ENCODE measurements at places on chromosomes 11 and 22. TPM values are rescaled to one million over a fixed set of nuclear protein-coding genes. Genes with fewer than 3 reads are reported as not detected.

Gene INPP5J
- 2.9 TPM for total RNA-seq

Gene MFRP
- total RNA-seq: not detected

Gene PRG2
- total RNA-seq: not detected

Gene IFITM2
- total RNA-seq: 705 TPM

Gene MOGAT2
- not detected for total RNA-seq

Gene BDNF
- total RNA-seq: 0.08 TPM

Gene ALX4
- not detected for total RNA-seq

Gene LRRC75B
- total RNA-seq: 29.2 TPM

Gene OR2D2
- total RNA-seq: 1.1 TPM

Gene SLC5A12
- 2.6 TPM for total RNA-seq

Gene OR51A7
- total RNA-seq: not detected

Gene NTM
- 1.6 TPM for total RNA-seq

DNA sequence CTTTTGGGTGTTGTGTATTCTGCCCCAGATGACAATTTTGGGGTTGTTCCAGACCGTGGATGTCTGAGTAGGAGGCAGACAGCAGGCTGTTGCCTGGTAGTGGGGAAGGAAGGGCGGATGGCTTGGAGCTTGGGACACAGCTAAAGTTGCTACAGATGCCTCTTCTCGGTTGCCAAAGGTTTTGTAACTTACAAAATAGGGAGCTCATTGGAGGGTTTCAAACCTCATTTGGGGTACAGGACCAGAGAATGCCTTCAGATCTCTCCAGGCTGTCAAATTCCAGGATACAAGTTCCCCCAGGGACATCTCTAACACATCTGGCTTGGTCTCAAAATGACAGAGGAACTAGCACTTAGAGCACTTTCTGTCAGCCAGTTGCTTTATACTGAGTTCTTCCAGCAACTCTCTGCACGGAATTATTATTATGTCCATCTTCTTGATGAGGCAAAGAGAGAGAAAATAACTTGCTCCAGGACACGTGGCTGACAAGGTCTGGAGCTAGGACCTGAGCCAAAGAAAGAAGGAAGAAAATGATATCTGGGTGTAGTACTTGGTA is 56.0 kb downstream of the SLC1A2 start:
- DNase-seq: no peak

- DNase-seq: peak; percentile 83
Measured at GRCh38 chr22:33919391-33920196, 682 bp downstream of the LARGE1 start.

DNA sequence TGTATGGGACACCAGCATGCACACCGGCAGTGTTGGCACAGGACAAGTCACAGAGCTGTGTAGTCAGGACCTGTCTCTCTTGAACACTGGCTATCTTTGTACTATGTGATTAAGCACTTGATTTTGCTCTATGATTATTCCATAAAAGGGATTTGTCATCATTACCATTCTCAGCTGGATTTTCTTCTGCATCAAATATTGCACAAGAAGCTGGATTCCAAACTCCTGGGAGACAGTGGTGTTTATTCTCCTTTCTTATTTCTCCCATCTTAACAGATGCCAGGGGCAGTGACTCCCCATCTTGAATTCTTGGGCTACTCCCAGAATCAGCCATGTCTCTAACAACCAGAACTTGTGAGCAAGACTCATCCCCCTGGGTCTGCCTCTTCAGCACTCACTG is 62.5 kb upstream of the GNAZ start:
- DNase-seq: no peak

DNA sequence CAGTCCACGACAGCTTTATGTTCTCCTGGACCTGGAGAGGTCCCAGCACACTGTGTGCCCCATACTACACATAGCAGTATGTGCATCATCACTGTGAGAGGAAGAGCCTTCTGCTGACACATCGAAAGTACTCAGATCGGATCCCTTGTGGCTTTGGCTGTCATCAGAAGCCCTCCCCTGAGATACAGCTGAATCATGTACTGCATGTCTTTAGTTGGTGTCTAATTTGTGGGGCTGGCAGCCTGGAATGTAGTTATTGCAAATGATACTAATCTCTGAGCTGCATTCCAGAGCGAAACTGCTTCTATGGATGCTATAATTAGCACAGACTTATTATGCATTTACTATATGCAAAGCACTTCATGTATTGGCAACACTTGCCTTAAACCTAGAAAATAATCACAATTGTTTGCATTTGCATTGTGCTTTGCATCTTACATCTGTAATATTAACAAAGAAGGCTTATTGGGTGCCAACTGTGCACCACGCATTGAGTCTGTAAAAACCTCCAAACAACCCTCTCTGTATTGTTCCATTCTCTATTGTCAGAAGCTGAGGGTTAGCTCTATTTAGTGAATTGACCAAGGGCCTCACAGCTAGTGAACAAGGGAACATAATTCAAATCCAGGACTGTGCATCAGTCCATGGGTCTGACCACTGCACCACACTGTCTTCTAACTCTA is 89.2 kb upstream of the CRTAM start:
- DNase-seq: no peak

GRCh38 chr11:78418584-78419211 is 1.1 kb upstream of the GAB2 start:
- DNase-seq: no peak

- DNase-seq: peak; percentile 33
Measured at GRCh38 chr22:44823396-44823795, 71.0 kb downstream of the ARHGAP8 start.

- no peak for DNase-seq
Measured at GRCh38 chr22:37331856-37332536, 49.7 kb downstream of the CYTH4 start.

- DNase-seq: peak; percentile 93
Measured at GRCh38 chr11:69637941-69638871, 2.8 kb upstream of the CCND1 start.

GRCh38 chr22:27474112-27474571 is 327.4 kb downstream of the MN1 start:
- DNase-seq: peak; percentile 38

DNA sequence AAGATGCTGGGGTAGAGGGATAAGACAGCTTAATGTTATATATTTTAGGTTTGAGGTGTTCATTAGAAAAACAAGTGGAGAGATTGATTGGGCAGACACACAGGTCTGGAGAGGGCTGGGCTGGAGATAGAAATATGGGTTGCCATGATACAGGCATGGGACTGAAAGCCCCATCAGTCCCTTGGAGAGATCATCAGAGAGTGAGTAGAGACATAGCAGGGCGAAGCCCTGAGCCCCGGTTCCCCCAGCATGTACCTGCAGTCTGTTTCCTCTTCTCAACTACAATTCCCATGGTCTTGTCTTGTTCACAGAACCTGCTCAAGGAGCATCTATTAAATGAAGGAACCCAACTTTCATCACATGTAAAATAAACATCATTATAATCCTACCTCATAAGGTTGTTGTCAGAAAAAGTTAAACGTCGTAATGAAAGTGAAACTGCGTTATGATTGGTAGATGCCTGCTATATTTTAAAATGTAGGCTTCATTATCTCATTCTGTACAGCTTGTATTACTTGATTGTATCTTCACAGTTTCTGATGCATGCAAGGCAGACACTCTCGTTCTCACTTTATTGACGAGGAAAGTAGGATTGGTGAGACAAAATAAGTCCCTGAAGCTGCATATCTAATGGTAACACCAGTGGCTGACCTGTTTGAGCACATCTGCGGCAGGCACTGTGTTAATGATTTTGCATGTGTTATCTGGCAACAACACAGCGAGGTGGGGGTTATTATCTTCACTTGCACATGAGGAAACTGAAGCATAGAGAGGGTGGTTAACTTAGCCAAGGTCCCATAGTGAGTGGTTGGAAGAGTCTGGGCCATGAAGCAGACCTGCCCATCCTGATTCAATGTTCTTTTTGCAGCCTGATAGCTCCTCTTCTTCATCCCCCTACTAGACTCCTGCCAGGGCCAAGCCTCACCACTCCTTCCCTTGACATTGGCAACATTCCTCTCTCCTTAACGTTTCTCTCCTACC is 63.5 kb downstream of the ENDOD1 start:
- no peak for DNase-seq

- DNase-seq: no peak
Measured at GRCh38 chr11:103125462-103125861, 16.2 kb downstream of the DYNC2H1 start.

GRCh38 chr11:13676576-13676975 is 8.1 kb downstream of the FAR1 start:
- no peak for DNase-seq

- DNase-seq: no peak
Measured at GRCh38 chr11:18151581-18151980, 19.2 kb downstream of the MRGPRX3 start.

DNA sequence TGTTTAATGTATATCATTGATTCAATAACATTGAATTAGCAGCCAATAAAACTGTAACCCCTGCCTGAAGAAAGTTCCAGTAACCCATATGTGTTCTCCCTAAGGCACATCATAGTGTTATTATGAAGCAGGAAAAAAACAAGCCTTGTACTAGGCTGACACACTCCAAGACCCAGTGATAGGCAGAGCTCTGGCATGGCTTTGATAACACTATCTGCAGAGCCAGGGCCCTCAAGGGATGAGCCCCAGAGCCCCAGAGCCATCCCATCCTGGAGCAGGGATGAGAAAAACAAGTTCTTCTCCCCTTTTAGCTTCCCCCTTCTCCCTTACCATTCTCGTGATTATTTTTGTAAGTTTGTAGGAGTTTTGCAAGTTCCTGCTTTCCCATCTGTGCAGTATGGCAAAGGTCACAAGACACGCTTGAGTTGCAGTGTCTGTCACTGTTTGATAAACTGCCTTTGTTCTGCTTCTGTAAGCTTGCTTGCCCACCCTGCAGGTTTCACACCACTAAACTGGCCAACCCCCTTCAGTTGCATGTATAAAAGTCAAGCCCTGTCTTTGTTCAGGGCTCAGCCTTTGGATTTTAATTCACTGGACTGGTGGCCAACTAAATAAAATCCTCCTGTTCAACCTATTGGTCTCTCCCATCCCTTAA is 22.3 kb upstream of the GUCY1A2 start:
- no peak for DNase-seq

DNA sequence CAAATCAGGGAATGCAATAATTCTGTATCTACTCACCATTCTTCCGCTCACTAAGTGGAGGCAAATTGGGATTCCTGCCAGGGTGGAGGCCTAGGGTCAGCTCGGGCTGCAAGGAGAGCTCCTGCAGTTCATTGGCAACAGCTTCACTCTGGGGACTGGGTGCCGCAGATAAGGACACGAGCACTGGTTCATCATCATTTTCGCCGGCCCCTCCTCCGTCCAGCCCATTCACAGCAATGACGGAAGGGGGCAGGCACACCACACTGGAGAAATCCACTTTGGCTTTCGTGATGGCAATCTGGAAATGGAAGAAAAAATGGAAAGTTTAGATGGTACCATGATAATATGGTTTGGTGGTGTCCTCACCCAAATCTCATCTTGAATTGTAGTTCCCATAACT is 84.4 kb downstream of the MRTFA start:
- DNase-seq: no peak

DNA sequence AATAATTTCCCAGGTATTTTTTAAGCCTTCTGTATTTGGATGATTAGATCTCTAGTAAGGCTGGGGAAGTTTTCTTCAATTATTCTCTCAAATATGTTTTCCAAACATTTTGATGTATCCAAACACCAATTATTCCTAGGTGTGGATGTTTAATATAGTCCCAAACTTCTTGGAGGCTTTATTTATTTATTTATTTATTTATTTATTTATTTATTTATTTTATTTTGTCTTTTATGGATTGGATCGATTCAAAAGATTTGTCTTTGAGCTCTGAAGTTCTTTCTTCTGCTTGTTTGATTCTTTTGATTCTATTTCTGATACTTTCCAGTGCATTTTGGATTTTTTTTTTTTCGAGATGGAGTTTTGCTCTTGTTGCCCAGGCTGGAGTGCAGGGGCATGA is 2267.9 kb upstream of the RAG2 start:
- DNase-seq: no peak

DNA sequence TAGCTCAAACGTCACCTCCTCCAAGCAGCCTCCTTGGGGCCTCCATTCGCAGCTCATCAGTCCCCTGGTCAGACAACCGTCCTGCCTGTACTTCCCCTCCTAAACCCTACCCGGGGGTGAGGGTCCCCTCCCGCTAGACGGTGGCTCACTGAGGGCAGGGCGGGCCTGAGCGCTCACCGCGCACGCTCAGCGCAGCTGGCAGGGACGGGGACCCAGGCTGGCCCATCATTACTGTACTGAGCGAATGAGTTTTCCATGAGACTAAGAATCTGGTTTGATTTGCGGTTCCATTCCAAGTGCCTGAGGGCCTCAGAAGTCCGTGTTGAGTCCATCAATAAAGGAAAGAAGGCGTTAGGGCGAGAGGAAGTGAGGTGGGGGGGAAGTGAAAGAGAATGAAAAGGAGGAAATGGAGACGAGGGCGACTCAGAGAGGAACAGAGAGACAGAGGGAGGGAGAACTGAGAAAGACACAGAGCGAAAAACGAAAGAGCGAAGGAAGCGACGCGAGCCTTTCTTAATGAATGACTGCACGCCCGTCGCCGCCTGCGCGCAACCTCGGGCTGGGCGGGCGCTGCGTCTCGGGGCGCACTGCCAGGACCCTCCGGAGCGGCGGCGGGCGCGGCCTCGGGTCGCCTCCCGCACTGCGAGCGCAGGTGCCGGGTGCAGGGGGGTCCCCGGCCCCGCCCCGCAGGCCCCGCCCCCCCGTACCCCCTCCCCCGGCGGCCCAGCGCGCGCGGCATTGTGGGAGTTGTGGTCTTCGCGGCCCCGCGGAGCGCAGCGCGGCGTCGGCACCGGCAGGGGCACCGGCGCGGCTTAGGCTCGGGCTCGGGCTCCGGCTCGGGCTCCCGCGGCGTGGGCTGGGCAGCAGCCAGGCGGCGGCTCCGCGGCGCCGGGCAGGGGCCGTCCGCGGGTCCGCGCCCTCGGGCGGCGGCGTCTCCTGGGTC is at the start of gene ASPHD2:
TSS of gene ASPHD2 (plus strand) at position 746 of the 943 bp plus-strand sequence. CDS start 4,356 bp downstream, outside the sequence.
- DNase-seq: peak; percentile 89

DNA sequence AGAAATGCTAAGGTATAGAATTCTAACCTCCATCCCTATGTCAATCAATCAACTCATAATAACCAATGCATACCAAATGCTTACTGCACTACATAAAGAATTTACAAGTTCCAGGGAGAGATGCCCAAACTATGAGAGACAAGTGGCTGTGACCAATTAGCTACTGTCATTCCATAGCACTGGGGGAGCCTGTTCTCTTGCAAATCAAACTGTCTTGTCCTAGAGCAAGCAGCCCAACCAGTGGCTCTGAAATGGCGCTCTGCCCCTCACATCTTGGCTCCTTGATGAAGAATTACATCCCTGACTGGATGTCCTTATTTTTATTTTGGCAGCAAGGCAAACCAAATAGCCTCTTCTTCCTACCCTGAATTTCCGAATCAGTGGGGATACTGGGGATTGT is 272.4 kb upstream of the SYN3 start:
- DNase-seq: no peak

DNA sequence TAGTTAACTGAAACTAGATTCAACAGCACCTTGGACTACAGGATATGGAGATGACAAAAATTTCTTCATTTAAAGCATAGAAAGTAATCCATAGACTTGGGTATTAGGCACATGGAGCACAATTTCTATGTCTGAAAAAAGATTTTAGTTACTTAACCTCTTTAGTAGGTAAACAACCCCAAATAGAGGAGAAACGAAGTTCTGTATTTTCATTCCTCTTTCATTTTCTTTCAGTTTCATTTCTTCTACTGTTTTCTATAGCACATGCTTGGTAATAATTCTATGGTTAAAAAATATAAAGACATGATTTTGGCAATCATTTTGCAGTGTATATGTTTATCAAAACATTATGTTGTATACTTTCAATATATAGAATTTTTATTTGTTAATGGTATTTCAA is 99.5 kb downstream of the CASP12 start:
- no peak for DNase-seq

- DNase-seq: no peak
Measured at GRCh38 chr11:92024788-92025187, 199.8 kb upstream of the FAT3 start.
